Amniotic stem cell (primary cell): ENCODE measurements at places on chromosomes 4 and X.

DNA sequence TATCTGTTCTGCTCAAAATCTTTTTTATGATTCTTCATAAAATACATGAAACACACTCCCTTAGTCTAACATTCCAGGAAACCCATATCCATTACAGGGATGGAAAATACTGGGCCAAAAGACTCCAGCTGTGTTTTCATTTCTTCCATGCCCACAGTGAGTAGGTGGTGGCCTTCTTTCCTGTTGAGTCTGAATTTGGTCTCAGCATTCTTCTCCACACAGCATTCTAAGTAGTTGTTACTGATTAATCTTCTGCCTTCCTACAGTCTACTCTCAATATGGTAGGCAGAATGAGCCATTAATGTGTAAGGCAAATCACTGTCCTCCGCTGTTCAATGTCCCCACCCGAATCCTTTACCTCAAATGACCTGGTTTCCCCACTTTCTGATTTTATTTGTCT is 370.6 kb upstream of the RPS6KA3 start:
- DNase-seq = no peak

DNA sequence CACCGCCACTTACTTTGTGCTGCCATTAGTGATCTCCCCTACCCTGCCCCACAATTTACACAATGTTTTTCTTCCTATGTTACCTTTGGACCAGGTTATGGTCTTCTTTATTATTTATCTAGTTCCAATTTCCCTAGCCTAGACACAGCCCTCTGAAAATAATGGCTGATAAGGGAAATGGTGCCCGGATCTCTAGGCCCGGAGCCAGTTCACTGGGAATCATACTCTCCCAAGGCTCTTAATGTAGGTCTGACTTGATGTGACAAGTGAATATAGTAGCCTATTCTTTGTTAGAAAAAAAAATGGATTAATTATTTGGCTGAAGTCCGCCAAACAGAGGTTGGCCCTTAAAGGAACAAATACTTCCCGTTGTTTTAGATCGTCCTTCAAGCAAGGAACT is 208.0 kb downstream of the RELL1 start:
- DNase-seq = no peak

DNA sequence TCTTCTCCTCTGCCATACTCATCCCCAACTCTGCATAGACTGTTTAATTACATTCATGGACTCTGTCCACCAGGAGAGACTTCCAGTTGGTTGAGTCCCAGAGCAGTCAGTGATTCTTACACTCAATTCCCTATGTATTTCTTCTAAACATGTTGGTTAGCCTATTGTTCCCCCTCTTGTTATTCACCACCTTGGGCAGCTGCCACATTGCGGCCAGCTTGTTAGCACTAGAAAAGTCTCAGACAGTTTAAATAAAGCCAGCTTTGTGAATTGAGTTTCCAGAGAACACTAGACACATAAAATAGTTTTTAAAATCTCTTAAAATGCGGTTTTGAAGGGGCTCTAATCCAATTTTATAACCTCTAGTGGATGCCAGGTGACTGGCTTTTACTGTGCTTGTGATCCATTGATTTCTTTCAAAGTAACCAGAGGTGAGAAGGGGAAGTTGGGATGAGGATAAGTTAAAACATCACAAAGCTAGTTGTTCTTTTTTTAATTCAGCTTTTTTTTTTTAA is 827.7 kb downstream of the FSTL5 start:
- DNase-seq = no peak

DNA sequence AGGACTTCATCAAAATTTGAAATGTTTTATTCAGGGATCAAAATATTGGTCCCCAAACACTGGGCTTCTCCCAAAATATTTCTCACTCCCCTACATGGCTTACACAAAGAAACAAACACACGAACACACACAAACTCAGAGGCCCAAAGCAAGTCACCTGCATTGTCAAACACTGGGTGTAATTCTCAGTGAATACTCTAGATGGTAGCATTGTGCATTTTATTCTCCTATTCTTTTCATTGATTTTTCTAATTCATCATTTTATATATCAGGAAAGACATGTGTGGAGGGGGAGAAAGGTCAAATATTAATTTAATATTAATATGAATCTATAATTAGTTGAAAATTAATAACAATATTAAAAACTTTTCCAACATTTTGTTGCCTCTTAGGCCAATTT is 72.3 kb upstream of the TNMD start:
- DNase-seq = no peak

- DNase-seq = no peak
Observed at GRCh38 chr4:106454581-106454980, 86.0 kb upstream of the GIMD1 start.

DNA sequence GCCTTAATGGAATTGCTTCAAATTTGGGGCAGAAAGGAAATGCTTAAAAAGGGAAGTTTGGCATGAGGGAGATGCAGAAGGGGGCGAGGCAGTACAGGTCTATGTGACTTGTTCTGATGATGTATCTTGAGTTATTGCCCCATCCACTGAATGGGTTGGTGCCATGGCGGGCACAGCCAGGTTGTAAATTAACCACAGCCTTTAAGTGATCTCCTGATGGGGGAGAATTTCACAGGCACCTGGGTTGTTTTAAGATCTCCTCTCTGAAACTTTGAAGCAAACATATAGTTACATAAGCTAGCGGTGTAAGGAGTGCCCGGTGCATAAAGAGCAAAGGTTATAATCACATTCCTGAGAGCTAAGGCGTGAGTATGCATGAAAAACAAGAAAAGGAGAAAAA is 37.0 kb downstream of the NPY5R start:
- DNase-seq = no peak

DNA sequence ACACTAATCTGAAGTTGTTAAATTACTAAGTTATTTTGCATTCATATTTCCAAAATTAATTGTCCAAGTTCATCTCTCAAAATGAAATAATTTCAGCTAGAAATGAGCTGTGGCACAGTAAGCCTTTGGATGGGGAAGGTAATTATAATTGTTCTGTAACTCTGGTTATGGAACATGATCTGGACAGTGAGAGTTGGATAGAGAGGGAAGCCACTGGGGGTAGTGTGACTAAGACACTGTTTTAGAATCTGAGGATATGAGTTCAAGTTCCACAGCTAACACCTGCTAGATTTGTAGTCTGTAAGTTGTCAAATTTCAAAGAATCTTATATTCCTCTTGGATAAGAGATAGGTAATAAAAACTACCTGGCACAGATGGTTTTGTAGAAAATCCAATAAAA is 49.5 kb downstream of the DMD start:
- no peak for DNase-seq

DNA sequence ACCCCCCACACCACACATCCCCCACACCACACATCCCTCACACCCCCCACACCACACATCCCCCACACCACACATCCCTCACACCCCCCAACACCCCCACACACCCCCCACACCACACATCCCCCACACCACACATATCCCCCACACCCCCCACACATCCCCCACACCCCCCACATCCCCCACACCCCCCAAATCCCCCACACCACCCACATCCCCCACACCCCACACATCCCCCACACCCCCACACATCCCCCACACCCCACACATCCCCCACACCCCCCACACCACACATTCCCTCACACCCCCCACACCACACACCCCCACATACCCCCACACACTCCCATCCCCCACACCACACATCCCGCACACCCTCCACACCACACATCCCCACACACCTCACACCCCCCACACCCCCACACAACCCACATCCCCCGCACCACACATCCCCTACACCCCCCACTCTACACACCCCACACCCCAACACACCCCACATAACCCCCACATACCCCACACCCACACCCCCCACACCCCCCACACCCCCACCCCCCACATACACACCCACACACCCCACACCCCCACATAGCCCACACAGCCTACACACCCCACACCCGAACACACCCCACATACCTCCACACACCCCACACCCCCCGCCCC is 172.9 kb downstream of the DCLK2 start:
- DNase-seq = no peak
